Right renal pelvis (tissue), 4 donors: ENCODE measurements at places on chromosomes 6 and 20. TPM values are rescaled to one million over a fixed set of nuclear protein-coding genes. Genes with fewer than 3 reads are reported as not detected.

DNA sequence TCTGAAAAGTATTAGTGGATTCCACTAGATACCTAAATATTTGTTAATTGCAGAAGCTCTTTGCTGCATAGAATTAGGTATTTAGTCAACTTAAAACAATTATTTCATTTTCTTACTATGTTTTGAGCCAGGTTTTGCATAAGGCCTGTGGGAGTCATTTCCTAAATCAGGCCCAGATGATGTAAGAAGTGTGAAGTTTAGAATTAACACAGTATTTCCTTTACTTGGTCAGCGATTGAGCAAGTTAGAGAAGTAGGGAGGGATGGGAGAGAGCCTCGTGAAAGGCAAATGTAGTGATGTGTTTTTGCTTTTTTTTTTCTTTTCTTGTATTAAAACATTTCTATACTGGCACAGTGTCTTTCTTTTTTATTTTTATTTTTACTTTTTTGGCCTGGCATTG is 711.1 kb downstream of the HDGFL1 start:
- no peak for DNase-seq

GRCh38 chr20:59157961-59158541 is 5.6 kb upstream of the ZNF831 start:
- no peak for DNase-seq

GRCh38 chr6:25056130-25056529 is 120.4 kb upstream of the RIPOR2 start:
- no peak for DNase-seq

DNA sequence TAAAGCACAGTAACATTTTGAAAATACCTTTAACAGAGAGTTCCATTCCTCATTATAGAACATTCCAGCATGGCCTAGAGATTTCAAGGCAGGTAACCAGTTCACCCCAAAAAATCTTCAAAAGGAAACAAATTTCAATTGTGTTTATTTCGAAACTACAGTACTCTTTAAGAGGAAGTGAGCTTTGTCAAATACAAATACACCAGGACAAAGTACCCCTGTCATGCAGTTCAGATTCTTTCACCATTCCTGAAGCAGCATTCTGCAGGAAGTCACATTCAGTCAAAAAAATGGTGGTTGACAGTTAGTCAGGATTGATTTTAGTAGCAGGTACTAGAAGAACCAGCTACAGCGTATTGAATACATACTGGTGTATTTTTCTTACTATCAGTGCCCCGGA is 89.6 kb upstream of the RIN2 start:
- DNase-seq: no peak

Gene GUCA1A
- 0.19 TPM for polyA plus RNA-seq

Gene SLC16A10
- polyA plus RNA-seq: 28.8 TPM

Gene NRN1
- polyA plus RNA-seq: 6.6 TPM

Gene SLC17A3
- 0.60 TPM for polyA plus RNA-seq

Gene NUP43
- polyA plus RNA-seq: 43.8 TPM
